ENCODE measurements at places on chromosomes 4 and X.

DNA sequence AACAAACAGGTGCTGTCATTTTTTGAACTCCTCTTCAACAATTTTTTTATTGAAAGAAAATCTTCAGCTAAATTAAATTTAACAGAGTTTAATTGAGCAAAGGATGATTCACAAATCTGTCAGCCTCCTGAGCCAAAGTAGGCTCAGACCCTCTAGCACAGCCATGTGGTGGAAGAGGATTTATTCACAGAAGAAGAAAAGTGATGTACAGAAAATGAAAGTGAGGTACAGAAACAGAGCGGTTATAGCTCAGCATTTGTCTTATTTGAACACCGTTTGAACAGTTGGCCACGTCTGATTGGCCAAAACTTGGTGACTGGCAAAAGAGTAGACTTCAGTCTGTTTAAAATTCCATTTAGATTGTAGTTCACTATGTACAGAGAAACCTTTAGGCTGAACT is 217.3 kb downstream of the SPANXN1 start:
- DNase-seq = no peak

DNA sequence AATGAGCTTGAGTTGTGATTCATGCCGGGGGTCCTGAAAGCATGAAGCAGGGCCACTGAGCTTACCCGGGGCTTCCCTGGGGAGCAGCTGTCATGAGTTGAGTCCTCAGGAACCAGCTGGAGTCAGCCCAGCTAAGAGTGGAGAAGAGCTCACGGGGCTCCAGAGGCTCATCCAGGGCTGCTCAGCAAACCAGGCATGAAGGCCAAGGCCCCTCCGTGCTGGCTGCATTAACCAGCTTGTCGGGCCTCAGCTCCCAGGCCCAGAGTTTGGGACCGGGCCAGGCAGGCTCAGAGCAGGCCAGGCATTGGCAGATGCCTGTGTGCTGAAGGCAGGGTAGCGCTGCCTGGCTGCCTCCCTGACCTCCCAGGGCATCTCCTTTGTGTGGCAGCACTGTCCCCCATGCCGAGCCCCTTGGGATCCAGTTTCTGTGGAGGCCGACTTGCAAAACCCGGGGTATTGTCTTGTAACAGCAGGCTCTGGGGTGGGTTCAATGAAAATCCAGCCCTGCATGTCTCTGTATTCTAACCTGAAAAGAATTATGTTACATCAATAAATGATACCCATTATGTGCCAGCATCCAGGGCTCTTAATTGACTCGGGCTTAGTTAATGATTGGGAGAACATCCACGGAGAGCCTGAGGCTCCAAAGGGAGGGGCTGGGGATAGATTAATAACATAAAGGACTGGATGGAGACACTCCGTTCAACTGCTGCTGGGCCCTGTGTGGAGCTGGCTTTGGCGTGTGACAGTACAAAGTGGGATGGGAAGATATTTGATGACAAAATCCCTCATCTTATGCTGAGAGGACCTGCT is 68.0 kb upstream of the MSX1 start:
- DNase-seq = no peak

- DNase-seq = no peak
Measured at GRCh38 chr4:128338634-128339355, 51.2 kb upstream of the PGRMC2 start.

- DNase-seq = no peak
Measured at GRCh38 chrX:22124098-22124497, 92.0 kb downstream of the PHEX start.

- DNase-seq = no peak
Measured at GRCh38 chrX:19684311-19684710, 169.0 kb upstream of the MAP3K15 start.

DNA sequence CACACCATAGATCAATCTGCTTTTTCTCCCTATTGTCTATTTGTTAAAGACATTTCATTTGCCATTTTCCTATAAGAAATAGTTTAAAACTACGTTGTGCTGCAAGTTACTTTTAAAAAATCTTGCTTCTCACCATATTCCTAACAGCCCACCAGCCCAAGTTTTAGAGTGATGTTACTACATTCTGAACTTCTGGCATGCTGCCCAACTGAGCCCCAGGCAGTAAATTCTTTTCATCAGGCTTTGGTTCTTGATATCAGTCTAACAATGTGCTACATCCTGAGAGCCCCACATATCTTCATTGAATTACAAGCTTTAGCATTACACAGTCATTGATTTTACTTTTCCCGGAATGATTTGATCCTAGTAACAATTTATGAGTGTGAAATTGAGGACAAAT is 283.8 kb upstream of the IL1RAPL1 start:
- DNase-seq = no peak

DNA sequence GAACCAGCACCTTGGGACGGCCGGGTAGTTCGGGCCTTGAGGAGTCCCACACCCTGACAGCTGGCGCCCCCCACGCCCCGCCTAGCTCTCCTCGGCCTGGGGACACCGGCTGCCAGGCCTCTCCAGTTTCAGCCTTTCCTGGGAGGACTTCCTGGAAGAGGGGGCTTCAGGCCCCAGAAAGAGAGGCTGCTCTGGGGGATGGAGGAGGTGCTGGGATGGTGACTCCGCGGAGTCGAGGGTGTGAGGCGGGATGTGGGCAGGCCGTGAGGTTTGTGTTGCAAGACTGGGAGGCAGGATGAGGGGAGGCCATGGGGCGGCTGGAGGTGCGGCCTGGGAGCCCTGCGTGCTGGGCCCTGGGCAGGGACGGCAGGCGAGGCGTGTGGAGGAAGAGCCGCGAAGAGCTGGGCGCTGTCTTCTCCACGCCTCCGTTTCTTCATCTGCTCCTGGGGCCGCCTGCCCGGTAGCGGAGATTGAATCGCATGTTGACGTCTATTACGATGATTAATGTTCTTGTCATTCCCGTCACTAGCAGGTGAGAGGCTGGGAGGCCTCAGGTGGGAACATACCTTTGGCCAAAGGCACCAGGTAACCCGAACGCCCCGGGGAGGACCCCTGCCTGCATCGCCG is 918 bp upstream of the FGFRL1 start:
- DNase-seq = peak; percentile 68

DNA sequence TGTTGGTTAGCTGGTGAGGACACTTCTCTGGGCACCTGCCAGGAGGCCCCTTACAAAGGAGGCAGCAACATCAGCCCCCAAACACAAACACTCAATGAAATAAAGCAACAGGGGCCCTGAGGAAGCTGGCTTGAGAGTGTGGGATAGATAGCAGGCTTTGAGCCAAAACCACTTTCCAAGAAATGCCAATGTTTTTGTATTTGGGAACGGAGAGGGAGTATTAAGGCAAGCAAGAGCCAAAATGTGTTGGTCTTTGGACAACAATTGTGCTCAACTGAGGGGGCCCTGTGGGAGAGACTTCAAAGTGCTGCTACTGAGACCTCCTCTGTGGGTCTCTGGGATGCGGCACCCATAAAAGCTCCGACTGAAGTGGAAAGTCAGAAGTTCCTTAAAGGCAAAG is 41.0 kb downstream of the RAI2 start:
- no peak for DNase-seq

DNA sequence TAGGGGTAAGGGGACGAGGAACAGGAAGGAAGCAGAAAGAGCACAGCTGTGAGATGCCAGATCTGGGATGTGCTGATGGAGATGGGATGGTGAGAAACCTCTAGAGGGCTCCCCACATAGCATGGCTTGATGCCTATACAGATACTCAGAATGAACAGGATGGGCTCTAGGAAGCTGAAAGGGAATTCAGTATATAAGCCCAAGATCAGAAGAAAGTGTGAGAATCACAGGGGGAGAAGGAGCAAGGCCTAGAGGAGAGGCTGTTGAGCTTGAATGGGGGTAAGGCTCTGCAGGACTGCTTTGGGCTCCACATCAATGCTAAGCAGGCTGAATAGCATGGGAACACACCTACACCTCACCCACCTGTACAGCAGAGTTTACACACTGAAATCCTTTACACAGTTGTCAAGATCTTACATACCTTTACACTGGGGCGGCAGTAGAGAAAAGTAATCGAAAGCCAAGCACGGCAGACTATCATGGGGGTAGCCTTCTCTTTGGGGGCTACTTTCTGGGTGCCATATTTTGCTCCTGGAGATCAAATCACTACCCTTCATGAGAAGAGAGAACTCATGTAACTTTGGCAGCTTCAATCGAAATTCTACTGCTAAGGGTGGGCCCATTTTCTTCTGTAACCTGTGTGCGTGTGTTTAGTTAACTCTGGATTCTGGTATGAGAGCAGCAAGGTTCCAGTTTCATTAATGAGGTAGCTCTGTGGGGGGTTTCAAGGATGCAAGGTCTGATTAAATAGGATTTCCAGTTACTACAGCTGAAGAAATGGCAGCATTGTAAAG is 30.6 kb downstream of the HOPX start:
- DNase-seq = no peak

DNA sequence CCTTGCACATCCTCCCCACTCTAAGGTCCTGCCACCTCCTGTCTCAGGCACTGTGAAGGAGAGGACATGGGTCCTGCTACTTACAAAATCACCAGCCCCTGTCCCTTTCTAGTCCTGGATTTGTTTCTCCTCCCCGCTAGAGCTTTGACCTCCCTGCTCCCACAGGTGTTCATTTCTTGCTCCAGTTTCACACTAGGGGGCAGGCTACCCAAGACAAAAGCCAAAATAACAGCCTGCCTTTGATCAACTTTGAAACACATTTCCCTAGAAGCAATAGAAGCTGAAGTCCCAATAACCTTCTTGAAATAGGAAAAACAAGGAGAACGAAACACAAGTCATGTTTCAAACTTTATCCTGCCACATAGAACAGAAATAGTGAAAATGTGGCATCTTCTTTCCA is 164.4 kb downstream of the QDPR start:
- DNase-seq = peak; percentile 23

GRCh38 chr4:7295197-7295910 is 103.0 kb downstream of the SORCS2 start:
- peak; percentile 30 for DNase-seq

DNA sequence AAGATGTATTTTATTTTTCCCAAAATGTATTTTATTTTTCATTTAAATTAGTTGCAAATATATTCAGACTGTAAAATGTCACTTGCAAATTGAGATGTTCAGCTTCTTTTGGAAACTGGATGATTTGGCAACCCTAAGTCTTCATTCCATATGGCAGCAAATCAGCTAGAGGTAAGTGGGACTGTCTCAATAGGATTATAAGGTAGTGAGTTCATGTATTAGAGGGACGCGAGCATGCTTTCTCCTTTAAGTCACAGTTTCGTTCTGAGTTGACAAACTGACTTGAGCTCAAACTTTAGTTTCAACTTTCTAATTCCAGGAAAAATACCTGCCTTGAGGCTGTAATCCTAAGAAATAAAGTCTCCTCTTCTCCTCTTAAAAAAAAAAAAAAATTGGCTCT is 44.2 kb upstream of the TMEM131L start:
- DNase-seq = no peak

GRCh38 chr4:182593864-182594263 is 323.3 kb downstream of the DCTD start:
- DNase-seq = no peak

GRCh38 chrX:103373581-103373980 is 2.8 kb upstream of the BEX3 start:
- DNase-seq = no peak

DNA sequence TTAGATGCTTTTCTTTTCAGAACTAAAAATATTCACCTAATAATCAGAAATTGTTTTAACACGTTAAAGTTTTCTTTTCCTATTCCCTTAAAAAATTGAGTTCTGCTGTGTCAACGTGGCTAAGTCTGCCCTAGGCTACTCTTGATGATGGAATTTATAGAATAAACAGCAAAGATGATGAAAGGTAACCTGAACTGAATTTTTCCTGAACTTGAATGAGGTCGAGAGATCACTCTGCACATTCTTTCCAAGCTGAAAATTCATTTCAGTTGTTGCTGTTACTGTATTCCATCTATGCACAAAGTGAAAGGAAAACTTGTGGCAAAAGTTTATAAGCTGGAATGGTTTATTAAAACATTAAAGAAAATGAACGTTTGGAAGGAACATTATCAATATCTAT is 245.9 kb upstream of the GIMD1 start:
- DNase-seq = no peak

- DNase-seq = no peak
Measured at GRCh38 chr4:86890790-86891189, 1.4 kb downstream of the C4orf36 start.

- DNase-seq = no peak
Measured at GRCh38 chr4:6938237-6938636, 28.6 kb downstream of the TBC1D14 start.

DNA sequence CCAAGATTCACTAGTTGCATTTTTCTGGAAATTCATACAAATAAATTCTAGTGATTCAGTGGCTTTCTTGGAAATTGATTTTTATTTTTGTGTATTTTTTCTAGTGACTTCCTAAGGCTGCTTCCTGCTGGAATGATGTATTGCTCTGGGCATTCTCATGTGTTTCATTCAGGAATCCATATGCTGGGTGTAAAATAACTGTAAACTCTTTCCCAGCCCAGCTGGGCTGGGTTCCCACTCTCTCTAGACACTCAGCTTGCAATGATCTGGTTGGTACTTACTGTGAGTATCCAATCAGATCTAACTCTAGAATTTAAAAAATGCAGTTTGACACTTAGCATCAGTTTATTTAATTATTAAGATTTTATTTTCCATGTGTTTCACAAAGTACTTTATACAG is 882.2 kb downstream of the STIM2 start:
- DNase-seq = no peak

GRCh38 chrX:1361275-1361674 is 24.7 kb downstream of the IL3RA start:
- DNase-seq = no peak

DNA sequence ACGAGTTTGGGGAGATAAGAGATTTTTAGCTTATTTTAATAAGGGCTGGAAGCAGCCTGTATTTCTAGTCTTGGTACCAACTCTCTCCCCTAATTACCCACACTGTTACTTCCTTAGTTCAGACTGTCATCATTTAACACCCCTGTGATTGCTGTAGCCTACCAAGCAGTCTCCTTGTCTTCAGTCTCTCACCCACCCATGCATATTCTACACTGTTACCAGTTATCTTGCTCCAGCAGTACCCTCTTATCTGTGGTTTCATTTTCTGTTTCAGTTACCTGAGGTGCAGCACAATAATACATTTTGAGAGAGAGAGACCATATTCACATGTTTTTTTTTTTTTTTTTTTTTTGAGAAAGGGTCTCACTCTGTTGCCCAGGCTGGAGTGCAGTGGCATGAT is 80.2 kb downstream of the DIAPH2 start:
- no peak for DNase-seq

DNA sequence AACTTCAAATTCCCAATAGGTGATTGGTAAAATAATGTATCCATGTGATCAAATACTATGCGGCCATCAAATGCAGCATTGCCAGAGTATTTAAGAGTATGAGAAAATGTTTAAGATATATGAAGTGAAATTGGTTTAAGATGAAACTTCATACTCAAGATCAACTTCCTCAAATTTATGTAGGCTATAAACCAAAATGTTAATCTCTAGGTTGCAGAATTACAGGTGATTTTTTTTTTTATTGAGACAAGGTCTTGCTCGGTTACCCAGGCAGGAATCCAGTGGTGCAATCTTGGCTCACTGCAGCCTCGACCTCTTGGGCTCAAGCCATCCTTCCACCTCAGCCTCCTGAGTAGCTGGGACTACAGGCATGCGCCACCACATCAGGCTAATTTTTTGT is 25.3 kb downstream of the ACSL4 start:
- no peak for DNase-seq

- DNase-seq = no peak
Measured at GRCh38 chr4:88928852-88929251, 128.1 kb downstream of the FAM13A start.

GRCh38 chrX:66053414-66053813 is 13.5 kb upstream of the VSIG4 start:
- DNase-seq = no peak
